ENCODE measurements at places on chromosomes 12 and 14. TPM values are rescaled to one million over a fixed set of nuclear protein-coding genes. Genes with fewer than 3 reads are reported as not detected.

Gene MANSC1
- 0.43 TPM for total RNA-seq

- H3K27ac ChIP-seq, result no peak overlapping the region
- peaks cover 20% of the 10 kb centered on the region for H3K4me1 ChIP-seq
- peaks cover 34% of the 10 kb centered on the region for H3K36me3 ChIP-seq
- H3K27me3 ChIP-seq, result peaks cover 6% of the 10 kb centered on the region
Observed at GRCh38 chr14:68894123-68894522, 85.0 kb downstream of the ACTN1 start.

Gene ERP27
- total RNA-seq, result 1.3 TPM

- H3K27me3 ChIP-seq, result no peaks in the 10 kb centered on the region
- H3K36me3 ChIP-seq, result peaks cover 35% of the 10 kb centered on the region
- H3K27ac ChIP-seq, result no peak overlapping the region
- H3K4me3 ChIP-seq, result no peak overlapping the region
- no peak for DNase-seq
Observed at GRCh38 chr14:51244591-51244990, 4.5 kb downstream of the TMX1 start.

Gene SIX6
- total RNA-seq, result not detected

DNA sequence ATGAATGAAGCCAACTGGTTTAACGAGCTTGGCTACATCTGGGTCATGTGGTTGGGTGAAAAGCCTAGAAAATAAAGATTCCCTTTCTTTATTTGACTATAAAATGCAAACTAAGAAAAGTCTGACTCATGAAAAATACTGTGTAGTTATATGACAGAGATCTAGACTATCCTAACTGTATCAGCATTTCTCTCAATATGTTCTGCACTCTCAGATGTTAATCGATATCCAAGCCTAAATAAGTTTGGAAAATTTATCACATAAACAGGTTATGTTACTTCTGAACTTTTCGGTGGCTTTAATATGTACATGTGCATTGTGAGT is 133.1 kb downstream of the DAAM1 start:
- H3K27me3 ChIP-seq, result no peaks in the 10 kb centered on the region
- no peak for DNase-seq
- H3K4me3 ChIP-seq, result no peak overlapping the region
- no peak overlapping the region for H3K27ac ChIP-seq
- peaks cover 8% of the 10 kb centered on the region for H3K4me1 ChIP-seq

GRCh38 chr12:14408208-14408607 is 42.7 kb downstream of the ATF7IP start:
- H3K4me3 ChIP-seq, result no peak overlapping the region
- no peak for DNase-seq
- peaks cover 50% of the 10 kb centered on the region for H3K36me3 ChIP-seq
- H3K4me1 ChIP-seq, result peaks cover 58% of the 10 kb centered on the region
- H3K27ac ChIP-seq, result no peak overlapping the region

GRCh38 chr14:69979882-69980281 is 100.7 kb downstream of the SMOC1 start:
- peaks cover 12% of the 10 kb centered on the region for H3K27me3 ChIP-seq
- no peak overlapping the region for H3K27ac ChIP-seq
- H3K4me1 ChIP-seq, result no peaks in the 10 kb centered on the region
- no peak overlapping the region for H3K4me3 ChIP-seq

Gene KRT6C
- total RNA-seq, result not detected

Gene OR4K5
- not detected for total RNA-seq

- H3K27ac ChIP-seq, result no peak overlapping the region
- H3K4me3 ChIP-seq, result no peak overlapping the region
- no peaks in the 10 kb centered on the region for H3K4me1 ChIP-seq
- H3K36me3 ChIP-seq, result no peaks in the 10 kb centered on the region
- no peak for DNase-seq
Observed at GRCh38 chr14:80545935-80546854, 334.9 kb upstream of the DIO2 start.

Gene NINJ2
- total RNA-seq, result 1.9 TPM

Gene ZNF84
- 19.6 TPM for total RNA-seq

DNA sequence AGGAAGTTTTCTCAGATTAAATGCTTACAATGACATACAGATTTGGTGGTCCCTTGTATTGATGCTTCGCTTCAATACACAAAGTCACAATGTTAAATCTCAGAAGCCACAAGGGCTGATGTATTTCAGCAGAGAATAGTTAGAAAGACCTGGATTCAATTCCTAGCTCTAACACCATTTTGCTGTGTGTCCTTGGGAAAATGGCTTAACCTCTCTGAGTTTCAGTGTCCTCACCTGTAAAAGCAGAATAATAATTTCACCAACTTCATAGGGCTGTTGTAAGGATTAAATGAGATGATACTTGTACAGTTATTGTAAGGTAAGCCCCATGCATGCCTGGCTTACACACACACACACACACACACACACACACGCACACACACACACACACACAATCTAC is 30.3 kb downstream of the P2RX7 start:
- no peaks in the 10 kb centered on the region for H3K27me3 ChIP-seq
- peaks cover 6% of the 10 kb centered on the region for H3K4me1 ChIP-seq
- no peak overlapping the region for H3K27ac ChIP-seq
- DNase-seq, result no peak
- no peak overlapping the region for H3K4me3 ChIP-seq
- H3K36me3 ChIP-seq, result peaks cover 24% of the 10 kb centered on the region

DNA sequence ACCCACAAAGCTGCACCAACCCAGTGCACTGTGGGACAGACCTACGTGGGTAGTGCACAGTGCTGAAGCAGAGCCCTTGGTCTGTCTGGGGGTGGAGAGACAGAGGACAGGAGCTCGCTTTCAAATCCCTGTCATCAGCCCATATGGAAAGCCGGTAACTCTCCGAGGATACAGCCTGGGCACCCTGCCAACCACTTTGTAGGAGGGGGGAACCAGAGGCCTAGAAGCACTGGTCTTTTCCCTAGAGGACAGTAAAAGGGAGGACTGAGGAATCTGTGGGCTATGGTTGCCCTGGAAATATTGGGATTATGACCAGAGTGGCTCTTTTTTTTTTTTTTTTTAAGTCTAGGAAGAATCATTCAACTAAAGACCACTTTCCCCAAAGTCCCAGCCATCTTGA is 74.3 kb downstream of the MAP3K9 start:
- peaks cover 2% of the 10 kb centered on the region for H3K36me3 ChIP-seq
- no peaks in the 10 kb centered on the region for H3K27me3 ChIP-seq
- H3K4me3 ChIP-seq, result no peak overlapping the region
- no peak overlapping the region for H3K27ac ChIP-seq

Gene CHD8
- 86.2 TPM for total RNA-seq

Gene USP15
- total RNA-seq, result 118 TPM

Gene ZBTB1
- 43.3 TPM for total RNA-seq

DNA sequence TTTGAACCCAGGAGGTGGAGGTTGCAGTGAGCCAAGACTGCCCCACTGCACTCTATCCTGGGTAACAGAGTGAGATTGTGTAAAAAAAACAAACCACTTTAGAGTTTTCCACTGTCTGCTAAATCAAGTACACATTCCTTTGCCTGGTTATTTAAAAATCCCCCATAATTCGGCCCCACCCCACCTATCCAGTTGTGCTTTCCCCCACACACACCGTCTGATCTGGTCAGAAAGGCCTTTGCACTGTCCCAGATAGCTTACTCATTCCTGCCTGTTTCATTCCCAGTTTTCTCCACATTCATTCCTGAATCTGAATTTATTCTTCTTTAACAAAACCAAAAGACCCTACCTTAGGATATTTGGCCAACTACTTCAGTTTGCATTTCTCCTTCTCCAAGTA is 29.5 kb downstream of the NINJ2 start:
- peaks cover 28% of the 10 kb centered on the region for H3K4me1 ChIP-seq
- no peak for DNase-seq
- no peak overlapping the region for H3K4me3 ChIP-seq
- no peak overlapping the region for H3K27ac ChIP-seq
- H3K27me3 ChIP-seq, result no peaks in the 10 kb centered on the region
- no peaks in the 10 kb centered on the region for H3K36me3 ChIP-seq

Gene SLC2A14
- total RNA-seq, result not detected

DNA sequence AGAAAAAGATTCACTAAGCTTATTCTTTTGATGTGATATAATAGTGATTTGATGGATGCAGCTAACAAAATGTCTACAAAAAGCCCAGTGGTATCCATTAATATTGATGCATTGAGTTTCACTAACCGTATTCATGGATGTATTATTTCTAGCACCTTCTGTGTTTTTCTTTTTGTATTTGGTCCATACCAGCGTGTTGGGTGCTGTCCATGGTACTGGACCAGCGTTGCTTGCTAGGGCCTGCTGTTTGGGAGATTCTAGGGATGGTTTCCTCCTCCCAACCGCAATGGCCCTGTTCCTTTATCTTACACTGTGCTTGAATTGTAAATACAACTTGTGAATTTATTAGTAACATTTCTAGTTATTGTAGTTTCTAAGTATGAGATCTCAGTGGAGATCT is 31.7 kb downstream of the ANO4 start:
- H3K4me3 ChIP-seq, result no peak overlapping the region
- H3K27ac ChIP-seq, result no peak overlapping the region
- H3K36me3 ChIP-seq, result no peaks in the 10 kb centered on the region
- DNase-seq, result no peak
- no peaks in the 10 kb centered on the region for H3K4me1 ChIP-seq

DNA sequence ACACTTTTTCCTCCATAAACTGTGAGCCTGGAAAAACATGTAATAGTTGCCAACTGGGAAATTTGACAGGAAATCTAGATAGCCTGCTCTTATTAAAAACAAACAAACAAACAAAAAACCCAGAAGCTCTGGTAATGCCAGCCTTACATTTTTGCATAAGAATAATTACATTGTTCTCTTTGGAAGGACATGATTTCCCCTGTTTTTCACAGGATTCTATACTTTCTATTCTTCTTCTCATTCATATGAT is 137.9 kb downstream of the AEBP2 start:
- H3K4me1 ChIP-seq, result peaks cover 2% of the 10 kb centered on the region
- peaks cover 16% of the 10 kb centered on the region for H3K36me3 ChIP-seq
- DNase-seq, result no peak
- H3K4me3 ChIP-seq, result no peak overlapping the region
- no peak overlapping the region for H3K27ac ChIP-seq

DNA sequence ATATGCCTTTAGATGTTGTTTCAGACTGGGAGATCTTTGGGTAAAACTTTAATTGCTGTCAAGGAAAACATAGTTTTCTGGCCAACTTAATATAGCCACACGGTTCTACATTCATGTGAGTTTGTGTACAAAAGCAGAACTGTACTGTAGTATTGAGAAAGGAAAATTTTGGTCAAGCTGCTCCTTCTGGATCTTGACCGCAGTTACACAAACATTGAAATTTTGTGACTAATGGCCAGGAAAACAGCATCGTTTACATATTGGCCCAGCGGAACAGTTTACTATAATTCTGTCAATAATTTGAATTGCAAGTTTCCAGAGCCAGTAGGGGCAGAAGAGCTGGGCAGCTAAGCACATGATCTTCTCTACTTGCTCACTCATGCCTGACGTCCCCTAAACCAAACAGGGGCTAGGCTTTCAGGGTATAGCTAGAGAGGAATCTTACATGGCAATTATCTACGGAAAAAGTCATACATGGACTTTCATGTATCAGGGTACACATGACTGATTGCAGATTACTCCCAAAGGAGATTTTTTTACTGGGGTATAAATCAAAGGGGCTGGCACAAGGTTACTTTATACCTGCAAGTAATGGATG is 11.4 kb upstream of the ART4 start:
- H3K4me3 ChIP-seq, result no peak overlapping the region
- no peak for DNase-seq
- no peak overlapping the region for H3K27ac ChIP-seq
- H3K27me3 ChIP-seq, result no peaks in the 10 kb centered on the region
- H3K36me3 ChIP-seq, result peaks cover 7% of the 10 kb centered on the region

Gene KRT71
- not detected for total RNA-seq

Gene LYZ
- total RNA-seq, result not detected

DNA sequence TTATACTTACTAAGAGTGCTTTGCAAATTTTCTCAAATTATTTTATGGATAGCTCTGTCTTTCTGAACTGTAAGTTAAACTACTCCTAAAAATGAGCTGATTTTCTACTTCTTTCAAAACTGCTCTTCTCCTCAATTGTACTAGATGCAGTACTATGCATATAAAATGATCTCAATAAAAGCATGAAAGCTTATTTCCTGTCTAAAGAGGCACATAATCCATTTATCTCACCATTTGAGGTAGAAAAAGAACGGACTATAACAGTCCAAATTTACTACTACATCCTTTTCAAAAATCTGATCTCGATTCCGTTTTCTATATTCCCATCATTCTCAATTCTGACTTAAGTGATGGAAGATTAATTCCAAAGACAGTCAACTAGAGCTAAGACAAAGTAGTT is 14.4 kb downstream of the SLIRP start:
- H3K4me1 ChIP-seq, result peaks cover 4% of the 10 kb centered on the region
- peak overlapping the region; percentile 49 for H3K27ac ChIP-seq
- H3K4me3 ChIP-seq, result no peak overlapping the region
- H3K27me3 ChIP-seq, result no peaks in the 10 kb centered on the region
- H3K36me3 ChIP-seq, result peaks cover 41% of the 10 kb centered on the region

Gene OAS3
- 39.8 TPM for total RNA-seq

Gene HOXC11
- not detected for total RNA-seq

- peaks cover 15% of the 10 kb centered on the region for H3K27me3 ChIP-seq
- no peak overlapping the region for H3K4me3 ChIP-seq
- no peak for DNase-seq
- H3K4me1 ChIP-seq, result no peaks in the 10 kb centered on the region
Observed at GRCh38 chr12:21745258-21745657, 29.2 kb downstream of the KCNJ8 start.

Gene RNU6-8
- total RNA-seq, result not detected

GRCh38 chr12:53736592-53736991 is 9.3 kb upstream of the CALCOCO1 start:
- H3K4me1 ChIP-seq, result peaks cover 13% of the 10 kb centered on the region
- DNase-seq, result no peak
- H3K4me3 ChIP-seq, result no peak overlapping the region
- H3K27ac ChIP-seq, result no peak overlapping the region
- H3K36me3 ChIP-seq, result no peaks in the 10 kb centered on the region

- no peaks in the 10 kb centered on the region for H3K27me3 ChIP-seq
- DNase-seq, result no peak
- peaks cover 36% of the 10 kb centered on the region for H3K4me1 ChIP-seq
- peak overlapping the region; percentile 49 for H3K27ac ChIP-seq
Observed at GRCh38 chr14:98219638-98220037, 1052.4 kb downstream of the BCL11B start.

GRCh38 chr14:22545842-22546721 is 42.9 kb downstream of the DAD1 start:
- peaks cover 89% of the 10 kb centered on the region for H3K4me1 ChIP-seq
- peak overlapping the region; percentile 82 for H3K4me3 ChIP-seq
- peak overlapping the region; percentile 93 for H3K27ac ChIP-seq
- peak; percentile 70 for DNase-seq
- H3K27me3 ChIP-seq, result no peaks in the 10 kb centered on the region

All from activated naive CD8-positive, alpha-beta T cell treated with anti-CD3 and anti-CD28 coated beads for 36 hours (primary cell).